Naive B cell (primary cell): ENCODE measurements at places on chromosomes 5 and 9. TPM values are rescaled to one million over a fixed set of nuclear protein-coding genes. Genes with fewer than 3 reads are reported as not detected.

Gene RASEF
- polyA plus RNA-seq: not detected

DNA sequence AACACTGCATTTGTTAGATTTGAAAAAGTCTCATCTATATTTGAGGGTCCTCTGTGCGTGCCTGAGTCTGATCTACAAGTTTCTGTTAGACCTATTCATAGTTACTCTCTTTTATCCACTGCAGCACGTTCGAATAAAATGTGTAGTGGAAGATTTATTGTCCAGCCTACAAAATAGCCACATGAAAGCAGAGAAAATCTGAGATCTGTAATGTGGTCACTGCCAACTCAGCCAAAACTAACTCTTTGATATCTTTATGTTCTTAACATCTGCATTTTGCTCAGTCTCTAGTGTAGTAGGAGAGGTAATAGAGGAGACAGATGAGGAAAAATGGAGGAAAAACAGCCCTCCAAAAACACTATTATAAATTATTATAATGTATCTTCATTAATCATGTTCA is 354.0 kb downstream of the NPR3 start:
- DNase-seq: no peak

GRCh38 chr5:126004636-126005035 is 418.6 kb upstream of the GRAMD2B start:
- DNase-seq: no peak

- DNase-seq: no peak
Measured at GRCh38 chr5:88929385-88929784, 46.4 kb upstream of the MEF2C start.

Gene NR6A1
- polyA plus RNA-seq: not detected

GRCh38 chr5:18702821-18703220 is 1068.6 kb downstream of the TAF11L14 start:
- no peak for DNase-seq

- no peak for DNase-seq
Measured at GRCh38 chr5:173012882-173013281, 29.3 kb downstream of the ATP6V0E1 start.

DNA sequence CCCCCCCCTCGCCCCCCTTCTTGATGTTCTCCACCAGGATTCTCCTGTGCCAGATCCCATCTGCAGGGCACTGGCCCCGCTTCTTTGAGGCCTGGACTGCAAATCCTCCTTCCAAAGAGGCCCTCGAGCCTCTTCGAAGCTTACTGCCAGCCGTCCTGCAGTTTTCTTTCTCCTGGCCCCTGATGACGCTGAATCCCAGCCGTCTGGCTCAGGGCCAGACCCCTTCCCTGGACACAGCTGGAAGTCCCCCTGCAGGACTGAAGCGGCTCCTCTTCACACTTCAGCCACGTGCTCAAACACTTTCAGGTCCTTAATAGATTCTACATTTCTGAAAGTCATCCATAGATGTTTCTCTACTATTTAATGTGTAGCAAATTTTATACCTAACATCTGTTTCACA is 121.5 kb downstream of the EHMT1 start:
- no peak for DNase-seq

- no peak for DNase-seq
Measured at GRCh38 chr5:56012281-56012963, 17.7 kb upstream of the IL6ST start.

Gene GABRB2
- polyA plus RNA-seq: 0.17 TPM

GRCh38 chr5:146042628-146043279 is 62.6 kb downstream of the PLAC8L1 start:
- no peak for DNase-seq

Gene NUTM2G
- not detected for polyA plus RNA-seq

DNA sequence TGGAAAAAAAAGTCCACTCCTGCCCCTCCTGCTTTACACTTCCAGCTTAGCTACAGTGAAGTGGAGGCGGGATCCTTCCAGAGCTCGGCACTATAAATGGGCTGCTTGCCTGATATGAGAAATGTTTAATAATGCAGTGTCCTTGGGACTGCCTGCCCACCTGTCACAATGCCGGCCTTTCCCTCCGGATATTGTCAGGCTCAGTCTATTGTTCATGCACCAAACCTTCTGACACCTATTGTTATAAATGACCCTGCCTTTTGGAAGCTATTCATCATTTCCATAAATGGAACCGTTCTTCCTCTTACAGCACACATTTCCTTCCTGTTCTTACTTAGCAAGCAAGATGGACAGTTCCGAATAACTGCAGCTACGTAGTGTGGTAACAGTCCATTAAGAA is 146.3 kb downstream of the DMAC1 start:
- no peak for DNase-seq

DNA sequence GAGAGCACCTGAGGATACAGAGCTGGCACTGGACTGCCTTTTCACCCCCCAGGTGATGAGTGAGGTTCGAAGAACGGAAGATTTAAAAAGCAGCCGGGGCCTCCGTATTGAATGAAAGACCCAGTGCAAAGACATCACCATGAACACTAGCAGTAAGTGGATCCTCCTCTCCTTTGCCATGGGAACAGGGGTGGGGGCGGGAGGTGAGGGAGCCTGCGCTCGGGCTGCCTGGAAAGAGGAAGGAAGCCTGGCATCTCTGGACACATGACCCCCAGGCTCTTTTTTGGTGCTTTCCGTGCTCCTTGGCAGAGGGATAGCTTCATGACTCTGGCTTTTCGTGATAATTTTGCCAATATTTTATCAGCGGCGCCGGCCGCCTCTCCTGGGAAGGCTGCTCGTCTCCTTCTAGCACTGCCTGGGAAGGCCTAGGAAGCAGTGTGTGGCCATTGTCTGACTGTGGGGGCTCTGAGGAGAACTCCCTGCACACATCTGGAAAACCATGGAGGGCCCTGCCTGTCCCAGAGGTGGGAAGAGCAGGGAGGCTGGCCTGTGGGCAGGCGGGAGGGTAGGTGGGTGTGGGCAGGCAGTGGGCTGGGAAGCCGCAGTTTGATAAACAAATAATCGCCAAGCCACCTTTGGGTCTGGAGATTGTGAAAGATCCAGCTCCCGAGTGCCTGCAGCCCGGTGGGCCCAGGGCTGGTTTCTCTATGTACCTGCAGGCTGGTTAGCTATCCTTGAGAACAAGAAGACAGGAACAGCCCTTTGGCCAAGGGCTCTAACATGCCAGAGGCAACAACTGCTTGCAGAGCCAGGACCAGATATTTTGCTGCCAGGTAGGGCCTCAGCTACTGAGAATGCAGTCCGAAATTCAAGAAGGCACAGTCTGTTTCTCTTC is 911 bp downstream of the ABLIM3 start:
- DNase-seq: no peak

Gene COL5A1
- not detected for polyA plus RNA-seq

- DNase-seq: no peak
Measured at GRCh38 chr9:4055032-4055431, 244.8 kb downstream of the GLIS3 start.
